ENCODE measurements at places on chromosomes 13 and 19.

GRCh38 chr13:75329723-75330122 is 152.2 kb downstream of the TBC1D4 start:
- no peak for DNase-seq

GRCh38 chr19:4510435-4511255 is 7.6 kb downstream of the PLIN4 start:
- no peak for DNase-seq

- no peak for DNase-seq
Observed at GRCh38 chr13:73993661-73994060, 140.5 kb downstream of the KLF12 start.

DNA sequence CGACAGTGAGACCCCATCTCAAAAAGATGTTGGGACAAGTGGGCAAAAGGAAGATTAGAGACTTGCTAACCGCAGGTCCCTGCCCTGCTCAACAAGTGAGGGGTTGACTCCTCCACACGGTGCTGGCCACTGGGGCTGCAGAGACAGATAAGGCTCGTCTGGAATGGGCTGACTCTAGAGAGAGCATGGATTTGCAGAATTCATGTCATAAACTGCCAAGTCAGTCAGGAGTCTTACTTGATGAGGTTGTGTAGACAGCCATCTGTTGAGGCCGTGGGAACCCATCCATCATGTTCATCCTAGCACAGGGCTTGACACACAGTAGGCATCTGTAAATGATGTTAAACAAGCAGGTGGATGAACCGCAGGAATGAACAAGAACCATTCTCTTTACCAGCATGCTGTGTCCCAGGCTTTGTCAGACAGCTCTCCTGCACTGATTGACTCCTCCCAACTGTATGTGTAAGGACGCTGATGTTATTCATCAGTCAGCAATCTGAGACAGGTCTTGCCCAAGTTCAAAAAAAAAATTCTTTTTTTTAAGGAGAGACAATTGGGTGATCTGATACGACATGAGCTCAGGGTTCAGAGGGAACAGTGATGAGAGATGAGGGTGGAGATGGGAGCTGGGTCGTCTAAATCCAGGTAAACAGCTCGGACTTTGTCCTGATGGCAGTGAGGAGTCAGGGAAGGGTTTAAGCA is 8.8 kb downstream of the PAF1 start:
- no peak for DNase-seq

GRCh38 chr19:18027151-18027550 is 19.2 kb downstream of the ARRDC2 start:
- no peak for DNase-seq
